Endodermal cell (in vitro differentiated cells): ENCODE measurements at places on chromosomes 7 and 10. TPM values are rescaled to one million over a fixed set of nuclear protein-coding genes. Genes with fewer than 3 reads are reported as not detected.

The ZNF722 gene
- total RNA-seq: not detected in 3 replicates

The GPNMB gene
- 0.45 and 0.99 TPM in 2 replicates for total RNA-seq

The TFEC gene
- total RNA-seq: not detected in 3 replicates

- peaks cover 4% of the 10 kb centered on the region for H3K4me1 ChIP-seq
- H3K27me3 ChIP-seq: peaks cover 32% of the 10 kb centered on the region
- no peak within 1 kb of the TSS for H3K27ac ChIP-seq
- DNase-seq: peak; percentile 49
- H3K36me3 ChIP-seq: no peaks in the 10 kb centered on the region
- no peak within 1 kb of the TSS for H3K4me3 ChIP-seq
These were observed at the start of gene ADIRF for GRCh38 chr10:86968271-86968993. ADIRF (plus strand) TSS chr10:86968482; CDS start chr10:86968545, 63 bp downstream.

- H3K27ac ChIP-seq: no peak overlapping the region
- H3K4me1 ChIP-seq: no peaks in the 10 kb centered on the region
- H3K27me3 ChIP-seq: no peaks in the 10 kb centered on the region
- no peaks in the 10 kb centered on the region for H3K36me3 ChIP-seq
- peak; percentile 86 for DNase-seq
- H3K4me3 ChIP-seq: no peak overlapping the region
These were observed 172.7 kb downstream of the NEURL1 start for GRCh38 chr10:103666087-103666761.

The CAV1 gene
- total RNA-seq: 3.3 to 4.9 TPM (median 4.4 TPM) in 3 replicates

- DNase-seq: no peak
- H3K36me3 ChIP-seq: no peaks in the 10 kb centered on the region
- H3K27me3 ChIP-seq: no peaks in the 10 kb centered on the region
- H3K27ac ChIP-seq: no peak overlapping the region
- no peak overlapping the region for H3K4me3 ChIP-seq
- peaks cover 3% of the 10 kb centered on the region for H3K4me1 ChIP-seq
These were observed 190.6 kb downstream of the PARD3 start for GRCh38 chr10:34624323-34625153.

DNA sequence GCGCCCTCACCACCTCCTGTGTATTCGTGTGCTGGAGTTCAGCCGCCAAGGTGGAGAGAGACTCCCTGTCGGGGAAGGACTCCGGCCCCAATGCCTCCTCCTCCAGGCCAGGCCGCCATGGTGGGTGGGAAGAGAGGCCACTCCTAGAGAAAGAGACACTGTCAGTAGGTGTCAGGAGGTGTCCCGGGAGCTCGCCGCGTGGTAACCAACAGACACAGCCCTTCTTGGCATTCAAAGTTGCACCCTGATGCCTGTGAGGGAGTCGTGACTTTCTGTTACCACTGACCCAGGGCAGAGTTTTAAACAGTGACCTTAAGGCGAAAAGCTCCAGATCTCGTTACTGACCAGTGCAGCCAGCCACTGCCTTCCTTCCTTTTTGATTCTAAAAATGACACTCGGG, 155.2 kb downstream of the CUX1 start:
- no peaks in the 10 kb centered on the region for H3K4me1 ChIP-seq
- DNase-seq: no peak
- no peaks in the 10 kb centered on the region for H3K36me3 ChIP-seq

DNA sequence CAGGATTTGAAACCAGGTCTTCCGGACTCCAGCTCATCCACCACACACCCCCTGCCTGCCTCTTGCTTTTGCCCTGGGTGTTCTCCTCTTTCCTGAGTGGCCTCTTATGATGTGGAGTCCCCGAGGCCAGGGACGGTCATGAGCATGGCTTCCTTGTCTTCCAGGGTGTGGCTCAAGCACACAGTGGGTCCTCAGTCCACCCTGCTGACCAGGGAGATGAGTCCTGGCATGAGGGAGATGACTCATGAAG, 32.8 kb downstream of the DNAJB12 start:
- H3K27ac ChIP-seq: no peak overlapping the region
- no peaks in the 10 kb centered on the region for H3K27me3 ChIP-seq
- DNase-seq: no peak
- no peak overlapping the region for H3K4me3 ChIP-seq
- H3K4me1 ChIP-seq: peaks cover 14% of the 10 kb centered on the region

The SEMA4G gene
- 18.8 to 26.0 TPM (median 20.1 TPM) in 3 replicates for total RNA-seq

DNA sequence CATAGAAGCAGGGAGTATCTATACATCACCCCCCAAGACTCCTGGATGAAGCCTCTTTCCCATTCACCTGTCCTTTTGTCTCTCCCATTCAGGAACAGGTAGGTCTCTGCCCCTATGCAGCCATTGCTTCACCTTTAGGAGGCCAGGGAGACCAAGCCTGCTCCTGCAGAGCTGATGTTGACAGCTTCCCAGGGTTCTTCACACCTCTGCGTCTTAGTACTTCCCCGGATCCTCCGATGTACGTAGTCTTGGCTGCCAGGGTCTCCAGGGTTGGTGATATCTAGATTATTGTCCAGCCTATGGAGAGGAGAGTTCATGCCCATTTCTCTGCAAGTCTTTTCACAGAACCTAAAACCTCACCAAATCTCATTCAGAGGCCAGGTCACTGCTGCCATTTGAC, 365.7 kb upstream of the KLF6 start:
- no peaks in the 10 kb centered on the region for H3K4me1 ChIP-seq
- H3K4me3 ChIP-seq: no peak overlapping the region
- no peak overlapping the region for H3K27ac ChIP-seq
- H3K27me3 ChIP-seq: no peaks in the 10 kb centered on the region
- DNase-seq: no peak
- no peaks in the 10 kb centered on the region for H3K36me3 ChIP-seq

- H3K36me3 ChIP-seq: no peaks in the 10 kb centered on the region
- DNase-seq: no peak
- H3K27ac ChIP-seq: peak overlapping the region; percentile 6
These were observed 51.8 kb upstream of the FAM133B start for GRCh38 chr7:92641921-92642511.

DNA sequence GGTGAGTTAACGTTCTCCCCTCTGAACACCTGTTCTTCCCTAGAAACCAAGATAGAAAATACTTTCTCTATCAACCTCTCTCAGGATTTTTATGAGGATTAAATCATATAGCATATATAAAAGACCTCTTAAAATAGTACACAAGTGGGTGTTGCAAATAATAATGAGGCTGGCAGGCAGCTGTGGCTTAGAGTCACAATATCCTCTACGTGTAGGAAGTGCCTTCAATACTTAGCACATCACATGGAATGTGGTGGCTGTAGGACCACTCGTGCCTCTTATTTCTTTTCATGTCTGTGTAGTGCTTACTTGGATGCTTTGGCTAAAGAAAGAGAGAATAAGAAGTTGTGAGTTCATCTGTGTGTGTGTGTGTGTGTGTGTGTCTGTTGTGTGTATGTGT, 96.3 kb downstream of the PRLHR start:
- H3K27me3 ChIP-seq: no peaks in the 10 kb centered on the region
- no peak for DNase-seq
- H3K4me3 ChIP-seq: no peak overlapping the region

DNA sequence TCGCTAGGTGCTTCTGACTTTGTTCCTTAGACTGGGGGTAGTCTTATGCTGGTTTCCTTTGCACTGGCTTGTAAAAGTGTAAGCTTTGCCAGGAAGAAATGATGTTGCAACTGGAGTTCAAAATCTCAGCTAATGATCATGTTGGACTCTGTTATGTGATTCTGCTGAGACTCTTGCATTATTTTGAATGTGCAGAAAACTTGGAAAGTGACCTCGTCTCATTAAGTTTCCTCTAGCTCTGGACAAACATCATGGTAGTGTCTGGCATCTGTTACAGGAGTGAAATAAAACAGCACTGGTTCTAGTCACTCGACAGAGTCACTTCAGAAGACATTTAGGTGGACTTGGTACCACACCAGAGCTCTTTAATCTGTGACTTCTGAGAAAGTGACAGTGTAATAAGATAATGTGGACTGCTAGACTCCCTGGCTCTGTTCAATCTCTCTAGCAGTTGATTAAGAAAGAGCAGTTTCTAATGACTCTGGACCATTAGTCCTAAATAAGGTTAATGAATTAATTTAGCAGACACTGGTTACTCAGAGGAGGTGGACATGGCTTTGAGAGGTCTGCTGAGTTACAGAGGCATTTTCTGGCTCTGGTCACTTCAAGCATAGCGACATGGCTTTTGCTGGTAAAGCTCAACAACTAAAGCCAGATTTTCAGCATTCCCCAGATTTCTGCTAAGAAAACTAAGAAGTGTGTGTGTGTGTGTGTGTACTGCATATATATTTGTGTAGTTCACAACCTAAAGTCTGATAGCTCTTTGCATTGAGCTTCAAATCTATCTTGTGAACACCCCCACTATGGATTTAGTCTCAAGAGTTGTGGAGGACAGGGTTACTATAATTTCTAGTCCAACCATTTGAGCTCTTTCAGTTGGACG, 2.0 kb downstream of the NRP1 start:
- peaks cover 12% of the 10 kb centered on the region for H3K4me1 ChIP-seq
- DNase-seq: no peak
- no peak overlapping the region for H3K27ac ChIP-seq
- peaks cover 2% of the 10 kb centered on the region for H3K27me3 ChIP-seq
- H3K4me3 ChIP-seq: peak overlapping the region; percentile 94

The PIK3AP1 gene
- total RNA-seq: 5.0 and 5.2 TPM in 2 replicates

The SORCS1 gene
- total RNA-seq: 40.3 and 57.4 TPM in 2 replicates

- H3K4me1 ChIP-seq: no peaks in the 10 kb centered on the region
- H3K4me3 ChIP-seq: no peak overlapping the region
- H3K27me3 ChIP-seq: no peaks in the 10 kb centered on the region
- H3K27ac ChIP-seq: no peak overlapping the region
- DNase-seq: peak; percentile 65
- no peaks in the 10 kb centered on the region for H3K36me3 ChIP-seq
These were observed 41.5 kb upstream of the SLC39A12 start for GRCh38 chr10:17910125-17910789.

The NME8 gene
- total RNA-seq: 1.9 and 2.3 TPM in 2 replicates

- H3K27ac ChIP-seq: no peak overlapping the region
- H3K27me3 ChIP-seq: no peaks in the 10 kb centered on the region
- peaks cover 17% of the 10 kb centered on the region for H3K36me3 ChIP-seq
- no peaks in the 10 kb centered on the region for H3K4me1 ChIP-seq
These were observed 36.2 kb upstream of the FAM133B start for GRCh38 chr7:92626281-92626809.

DNA sequence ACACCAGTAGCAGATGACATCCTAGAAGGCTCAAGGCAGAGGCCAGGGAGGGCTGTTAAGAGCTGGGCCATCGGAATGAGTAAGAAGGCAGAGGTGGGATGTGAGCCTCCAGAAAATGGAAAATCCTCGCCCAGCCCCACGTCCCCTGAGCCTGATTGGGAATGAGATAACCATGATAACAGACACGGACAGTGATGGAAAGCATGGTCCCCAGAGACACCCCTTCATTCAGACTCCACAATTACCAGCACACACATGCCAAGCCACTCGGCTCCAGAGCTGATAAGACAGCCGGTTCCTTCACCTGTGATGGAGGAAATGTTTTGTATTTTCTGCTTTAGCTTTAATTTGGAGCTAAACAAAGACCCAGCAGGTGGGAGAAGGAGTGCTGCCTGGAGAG, 106.0 kb downstream of the GRID1 start:
- DNase-seq: peak; percentile 38
- H3K27me3 ChIP-seq: no peaks in the 10 kb centered on the region
- no peak overlapping the region for H3K4me3 ChIP-seq
- no peak overlapping the region for H3K27ac ChIP-seq

GRCh38 chr7:17305387-17306171, 7.1 kb downstream of the AHR start:
- no peak overlapping the region for H3K4me3 ChIP-seq
- no peaks in the 10 kb centered on the region for H3K36me3 ChIP-seq
- peaks cover under 1% of the 10 kb centered on the region for H3K27me3 ChIP-seq
- no peak overlapping the region for H3K27ac ChIP-seq
- DNase-seq: no peak

GRCh38 chr10:132834891-132835847, 49.2 kb upstream of the NKX6-2 start:
- DNase-seq: no peak
- peaks cover 5% of the 10 kb centered on the region for H3K27me3 ChIP-seq
- H3K36me3 ChIP-seq: no peaks in the 10 kb centered on the region
- H3K4me1 ChIP-seq: no peaks in the 10 kb centered on the region
- no peak overlapping the region for H3K4me3 ChIP-seq

- H3K36me3 ChIP-seq: no peaks in the 10 kb centered on the region
- no peak for DNase-seq
- H3K4me3 ChIP-seq: no peak overlapping the region
- H3K27me3 ChIP-seq: no peaks in the 10 kb centered on the region
- no peak overlapping the region for H3K27ac ChIP-seq
- no peaks in the 10 kb centered on the region for H3K4me1 ChIP-seq
These were observed 381.0 kb upstream of the TPK1 start for GRCh38 chr7:145216866-145217265.

- peaks cover 3% of the 10 kb centered on the region for H3K4me1 ChIP-seq
- no peaks in the 10 kb centered on the region for H3K27me3 ChIP-seq
- DNase-seq: peak; percentile 72
- H3K27ac ChIP-seq: no peak overlapping the region
- no peaks in the 10 kb centered on the region for H3K36me3 ChIP-seq
- no peak overlapping the region for H3K4me3 ChIP-seq
These were observed 475.3 kb upstream of the AUTS2 start for GRCh38 chr7:69122953-69123352.

DNA sequence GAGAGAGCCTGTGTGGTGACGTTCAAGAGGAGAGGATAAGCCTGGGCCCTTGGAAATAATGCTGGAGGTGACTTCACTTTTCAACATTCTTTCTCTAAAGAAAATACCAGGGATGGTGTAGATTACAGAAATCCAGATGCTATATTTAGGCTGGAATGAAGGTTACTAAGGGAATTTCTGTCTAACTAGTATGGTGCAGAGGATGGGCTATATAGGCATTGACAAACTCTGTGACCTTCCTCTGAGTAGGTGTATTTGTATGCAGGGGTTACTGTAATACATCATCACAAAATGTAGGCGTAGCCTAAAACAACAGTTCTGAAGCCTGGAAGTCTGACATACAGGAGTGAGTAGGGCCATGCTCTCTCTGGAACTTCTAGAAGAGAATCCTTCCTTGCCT, 155.3 kb upstream of the INHBA start:
- H3K36me3 ChIP-seq: no peaks in the 10 kb centered on the region
- DNase-seq: no peak
- H3K4me1 ChIP-seq: no peaks in the 10 kb centered on the region
- H3K4me3 ChIP-seq: no peak overlapping the region
- no peaks in the 10 kb centered on the region for H3K27me3 ChIP-seq

The SAP25 gene
- 5.3 and 6.3 TPM in 2 replicates for total RNA-seq

- no peaks in the 10 kb centered on the region for H3K27me3 ChIP-seq
- H3K36me3 ChIP-seq: no peaks in the 10 kb centered on the region
These were observed 449.0 kb downstream of the ETV1 start for GRCh38 chr7:13540429-13540828.

DNA sequence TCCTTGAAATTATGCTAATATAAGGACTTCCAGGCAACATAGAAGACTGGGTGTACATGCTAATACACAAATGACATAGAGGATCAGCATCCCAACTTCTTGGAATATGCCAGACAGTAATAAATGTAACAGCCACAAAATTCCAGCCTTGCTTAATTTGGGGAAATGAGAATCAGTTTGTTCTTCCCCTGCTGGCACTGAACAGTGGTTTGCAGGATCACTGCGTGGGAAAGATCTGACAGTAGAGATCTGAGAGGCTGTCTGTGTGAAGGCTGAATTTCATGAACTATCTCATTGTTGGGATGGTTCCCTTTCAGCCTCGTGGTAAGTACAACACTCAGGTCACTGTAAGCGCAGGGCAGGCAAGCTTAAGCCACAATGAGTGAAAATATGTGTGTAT, 1078.0 kb downstream of the LRMDA start:
- H3K27me3 ChIP-seq: no peaks in the 10 kb centered on the region
- no peak overlapping the region for H3K4me3 ChIP-seq
- no peak overlapping the region for H3K27ac ChIP-seq
- DNase-seq: no peak
- no peaks in the 10 kb centered on the region for H3K36me3 ChIP-seq
- no peaks in the 10 kb centered on the region for H3K4me1 ChIP-seq
